Activated T-cell treated with anti-CD3 and anti-CD28 coated beads, Interleukin-2, amount 50 U/mL, for 48 hours (primary cell): ENCODE measurements at places on chromosomes 5 and 9.
A peak's percentile ranks its signal among the peaks of the same experiment; 100 is the strongest.

GRCh38 chr5:42974536-42974935 lies 65.6 kb downstream of the ANXA2R start:
- DNase-seq, result no peak

GRCh38 chr9:87076825-87077224 lies 129.5 kb upstream of the GAS1 start:
- no peak for DNase-seq

- no peak for DNase-seq
These were observed 189.8 kb downstream of the ARHGAP26 start for GRCh38 chr5:142959683-142960657.

DNA sequence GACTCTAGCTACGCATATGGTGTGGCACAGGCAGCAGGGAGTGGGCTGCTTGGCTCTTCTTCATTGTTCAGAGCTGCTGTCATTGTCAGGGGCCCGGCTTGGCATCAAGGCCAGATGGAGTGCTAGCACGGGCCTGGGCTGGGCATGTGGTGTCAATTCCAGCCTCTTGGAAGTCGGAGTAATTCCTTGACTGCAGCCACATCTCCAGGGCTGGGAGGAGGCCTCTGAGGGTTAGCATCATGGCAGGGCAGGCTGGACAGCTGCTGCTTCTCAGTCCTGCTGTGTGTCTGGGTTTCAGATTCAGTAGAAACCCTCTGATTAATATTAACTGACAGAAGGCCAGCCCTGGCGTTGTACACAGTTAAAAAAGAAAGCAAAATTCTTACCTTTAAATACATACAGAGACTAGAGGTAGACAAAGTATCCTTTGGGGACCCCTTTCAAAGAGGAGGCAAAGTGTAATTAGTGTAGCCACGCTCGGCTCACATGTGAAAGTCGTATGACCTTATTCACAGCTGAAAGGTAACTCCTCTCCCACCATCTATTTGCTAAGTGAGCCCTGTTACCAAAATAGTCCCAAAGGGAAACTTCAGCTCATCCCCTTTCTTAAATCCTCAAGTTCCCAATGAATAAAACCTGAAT lies 126.4 kb downstream of the DOCK2 start:
- no peak for DNase-seq

GRCh38 chr5:36944607-36945225 lies 68.1 kb downstream of the NIPBL start:
- no peak for DNase-seq

- DNase-seq, result peak; percentile 23
These were observed 152.3 kb downstream of the HSD17B3 start for GRCh38 chr9:96149533-96150280.

- no peak for DNase-seq
These were observed 82.1 kb upstream of the IL33 start for GRCh38 chr9:6133346-6134063.

DNA sequence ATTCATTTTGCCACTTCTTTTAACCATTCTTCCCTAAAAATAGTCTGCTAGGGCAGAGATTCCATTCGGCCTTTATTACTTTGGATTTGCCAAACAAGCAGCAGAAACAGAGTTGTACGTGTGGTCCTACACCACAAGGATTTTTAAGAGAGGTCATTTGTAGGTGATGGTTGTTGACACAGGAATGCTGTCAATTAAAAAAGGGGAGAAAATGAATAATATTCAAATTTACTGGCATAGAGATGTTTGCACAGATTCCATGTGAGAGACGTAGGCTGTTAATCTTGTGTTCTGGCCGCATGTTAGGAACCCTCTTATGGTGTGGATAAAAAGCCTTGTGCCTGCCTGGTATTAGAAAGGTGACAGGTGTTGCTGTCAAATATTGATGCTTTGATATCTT lies 34.9 kb downstream of the TRIO start:
- no peak for DNase-seq

DNA sequence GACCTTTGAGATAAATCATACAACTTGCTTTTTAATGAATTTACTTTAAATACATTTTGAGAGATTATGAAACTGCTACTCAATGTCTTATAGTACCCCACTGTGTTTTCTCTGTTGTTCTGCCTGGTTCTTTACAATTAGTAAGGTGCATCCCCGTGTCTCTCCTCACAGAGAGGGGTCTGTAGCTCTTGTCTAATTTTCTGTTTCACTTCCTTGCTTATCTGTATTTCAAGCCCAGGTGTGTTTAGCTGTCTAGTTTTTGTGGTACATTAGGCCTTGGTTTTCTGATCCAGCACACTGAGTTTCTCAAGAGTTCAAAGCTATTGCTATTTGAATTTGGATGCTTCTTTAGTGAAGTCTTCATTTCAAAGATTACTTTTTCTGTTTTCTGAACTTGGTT lies 105.1 kb downstream of the MAST4 start:
- no peak for DNase-seq

DNA sequence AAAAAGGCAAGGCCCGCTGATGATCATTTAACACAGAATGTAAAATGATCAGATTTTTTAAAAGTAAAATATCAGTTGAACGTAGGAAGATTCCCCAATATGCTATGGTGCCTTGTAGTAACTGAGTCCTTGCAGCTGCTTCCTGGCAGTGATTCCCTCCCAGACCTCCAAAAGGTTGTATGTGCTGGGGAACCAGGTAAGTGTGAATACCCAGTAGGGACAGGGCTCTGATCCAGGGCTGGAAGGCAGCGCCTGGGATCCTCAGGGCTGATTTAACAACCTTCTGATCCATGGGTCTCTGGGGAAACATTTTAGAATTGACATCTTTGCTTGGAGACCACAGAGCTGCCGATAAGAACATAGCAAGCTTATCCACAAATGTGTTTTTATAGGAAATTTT lies 76.7 kb upstream of the IL6ST start:
- DNase-seq, result no peak

- DNase-seq, result no peak
These were observed 6.2 kb downstream of the SURF2 start for GRCh38 chr9:133362359-133363044.

DNA sequence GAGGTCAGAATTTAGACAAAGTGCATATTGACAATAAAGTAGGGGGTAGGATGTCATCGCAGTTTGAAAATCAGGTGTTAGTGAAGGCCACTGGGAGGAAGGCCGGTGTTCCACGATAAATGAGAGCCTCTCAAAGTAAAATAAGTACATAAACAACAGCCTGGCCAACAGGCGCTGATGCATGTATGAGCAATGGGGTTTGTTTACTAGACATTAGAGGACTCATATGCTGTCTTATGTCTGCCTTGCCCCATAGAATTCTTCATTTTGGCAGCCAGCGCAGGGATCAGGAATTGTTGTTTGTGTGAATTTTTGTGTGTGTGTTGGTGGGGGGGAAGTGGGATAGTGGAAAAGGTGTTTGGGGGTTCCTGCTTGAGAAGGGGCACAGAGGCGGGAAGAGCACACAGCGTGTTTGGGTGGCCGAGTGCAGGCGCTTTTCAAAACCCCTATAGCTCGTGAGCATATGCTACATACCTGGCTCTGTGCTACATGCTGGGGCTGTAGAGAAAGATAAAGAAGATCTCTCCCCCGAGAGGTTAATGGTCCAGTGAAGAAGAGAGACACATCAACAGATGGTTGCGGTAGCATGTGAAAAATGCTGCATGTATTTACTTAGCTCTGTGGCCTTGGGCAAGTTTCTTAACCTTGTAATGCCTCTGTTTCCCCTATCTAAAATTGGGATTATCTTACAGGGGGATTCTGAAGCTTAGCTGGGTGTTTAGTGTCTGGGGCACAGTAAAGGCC lies 11.5 kb downstream of the SNX30 start:
- no peak for DNase-seq

DNA sequence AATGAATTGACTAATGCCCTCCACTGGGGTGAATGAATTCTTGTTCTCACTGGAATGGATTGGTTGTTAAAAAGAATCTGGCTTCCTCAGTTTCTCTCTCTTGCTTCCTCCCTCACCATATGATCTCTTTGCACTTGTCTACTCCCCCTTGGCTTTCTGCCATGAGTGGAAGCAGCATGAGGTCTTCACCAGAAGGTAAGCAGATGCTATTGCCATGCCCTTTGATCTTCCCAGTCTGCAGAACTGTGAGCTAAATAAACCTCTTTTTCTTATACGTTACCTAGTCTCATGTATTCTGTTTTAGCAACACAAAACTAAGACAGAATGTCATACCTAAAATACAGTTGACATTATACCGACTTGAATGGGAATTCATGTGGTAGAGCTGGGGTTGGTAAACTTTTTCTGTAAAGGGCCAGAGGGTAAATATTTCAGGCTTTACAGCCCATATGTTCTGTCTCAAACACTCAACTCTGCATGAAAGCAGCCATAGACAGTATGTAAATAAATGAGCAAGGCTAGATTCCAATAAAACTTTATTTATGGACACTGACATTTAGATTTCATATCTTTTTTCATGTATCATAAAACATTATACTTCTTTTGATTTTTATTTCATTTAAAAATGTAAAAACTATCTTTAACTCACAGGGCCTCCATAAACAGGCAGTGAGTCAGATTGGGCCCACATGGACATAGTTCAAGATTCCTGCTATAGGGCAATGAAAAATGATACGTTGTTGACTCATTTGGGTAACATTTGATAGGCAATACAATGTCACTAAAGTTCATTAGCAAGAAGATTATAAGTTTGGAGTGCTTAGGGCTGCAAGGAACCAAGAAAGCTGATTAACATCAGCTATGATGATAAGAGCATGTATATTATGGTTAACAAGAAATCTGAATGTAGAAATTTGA lies 79.4 kb upstream of the TLE4 start:
- no peak for DNase-seq

- DNase-seq, result no peak
These were observed 95.9 kb downstream of the CDH6 start for GRCh38 chr5:31289429-31289828.

DNA sequence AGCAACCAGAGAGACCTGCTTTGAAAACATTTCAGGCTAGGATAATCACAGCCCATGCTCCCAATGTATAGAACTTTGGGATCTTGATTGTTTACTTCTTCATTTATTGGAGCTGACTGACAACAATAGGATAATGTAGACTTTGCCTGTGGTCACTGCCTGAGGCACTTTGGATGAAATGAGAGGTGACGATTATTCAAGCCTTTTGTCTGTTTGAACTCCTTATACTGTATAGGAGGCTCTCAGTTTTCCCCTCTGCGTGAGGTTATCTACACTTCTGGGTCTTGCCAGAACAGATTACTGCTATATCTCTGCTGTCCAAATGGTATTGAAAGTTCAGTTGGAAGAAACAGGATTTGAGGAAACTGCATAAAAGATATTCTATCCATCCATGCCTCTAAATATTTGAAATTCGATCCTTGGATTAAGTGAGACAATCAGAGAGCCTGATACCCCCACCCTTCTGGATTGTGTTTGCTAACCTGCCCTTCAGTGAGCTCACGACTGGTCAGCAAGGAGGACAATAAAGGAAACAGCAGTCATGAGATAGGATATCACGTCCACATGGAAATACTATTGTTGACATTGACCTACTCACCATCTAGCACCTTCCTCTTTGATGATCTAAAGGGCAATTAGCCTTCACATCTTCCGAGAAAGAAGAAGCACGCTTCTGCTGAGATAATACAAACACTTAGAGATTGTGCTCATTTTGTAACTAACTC lies 98.1 kb downstream of the DOCK8 start:
- no peak for DNase-seq

DNA sequence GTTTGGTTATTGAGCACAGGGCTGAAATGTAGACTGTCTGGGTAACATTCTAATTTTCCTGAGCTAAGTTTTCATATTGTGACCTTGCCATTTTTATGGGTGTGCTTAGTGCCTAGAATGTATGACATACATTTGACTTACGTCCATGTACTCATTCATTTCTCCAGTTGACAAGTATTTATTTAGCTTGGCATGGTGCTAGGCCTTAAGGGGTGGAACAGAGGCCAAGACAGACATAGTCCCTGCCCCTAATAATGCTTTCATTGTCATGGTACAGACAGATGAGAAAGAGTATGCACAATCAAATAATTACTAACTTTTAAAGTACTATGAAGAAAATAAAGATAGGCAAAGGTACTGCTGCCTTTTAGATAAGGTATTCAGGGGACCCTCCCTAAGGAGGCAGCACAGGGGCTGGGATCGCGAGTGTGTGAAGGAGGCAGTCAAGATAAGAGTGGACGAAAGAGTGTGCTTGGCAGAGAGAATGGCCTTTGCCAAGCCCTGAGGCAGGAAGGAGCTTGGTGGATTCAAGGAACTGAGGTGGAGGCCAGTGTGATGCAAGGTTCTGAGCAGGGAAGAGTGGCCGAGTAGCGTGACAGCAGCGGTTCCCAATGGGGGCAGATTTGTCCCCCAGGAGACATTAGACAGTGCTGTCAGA lies 128.0 kb downstream of the PIP5K1B start:
- DNase-seq, result no peak

DNA sequence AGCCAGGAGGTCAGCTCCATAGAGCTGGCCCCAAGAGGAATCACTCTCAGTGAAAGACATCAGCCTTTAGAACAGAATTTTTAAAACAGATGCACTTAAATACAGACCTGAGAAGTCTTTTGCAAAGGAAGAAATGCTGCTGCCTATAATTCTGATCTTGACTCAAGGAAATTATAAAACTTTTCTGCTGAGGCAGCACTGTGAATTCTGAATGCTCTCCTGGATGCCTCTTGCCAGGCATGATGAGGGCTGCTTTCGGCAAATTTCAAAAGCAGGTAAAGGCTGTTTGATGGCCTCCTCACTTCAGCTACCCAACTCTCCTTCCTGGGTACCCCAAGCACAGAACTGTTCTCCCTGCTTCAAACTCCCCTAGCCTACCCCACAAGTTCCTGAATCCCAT lies 174.8 kb downstream of the CDK5RAP2 start:
- no peak for DNase-seq

- DNase-seq, result no peak
These were observed 101.6 kb downstream of the FOXD1 start for GRCh38 chr5:73346878-73347408.

- DNase-seq, result no peak
These were observed 210.1 kb downstream of the PAX5 start for GRCh38 chr9:36823934-36824333.

- DNase-seq, result no peak
These were observed 106.5 kb upstream of the DAB2 start for GRCh38 chr5:39531306-39531705.

- DNase-seq, result peak; percentile 56
These were observed 27.8 kb downstream of the PRLR start for GRCh38 chr5:35202319-35203111.

DNA sequence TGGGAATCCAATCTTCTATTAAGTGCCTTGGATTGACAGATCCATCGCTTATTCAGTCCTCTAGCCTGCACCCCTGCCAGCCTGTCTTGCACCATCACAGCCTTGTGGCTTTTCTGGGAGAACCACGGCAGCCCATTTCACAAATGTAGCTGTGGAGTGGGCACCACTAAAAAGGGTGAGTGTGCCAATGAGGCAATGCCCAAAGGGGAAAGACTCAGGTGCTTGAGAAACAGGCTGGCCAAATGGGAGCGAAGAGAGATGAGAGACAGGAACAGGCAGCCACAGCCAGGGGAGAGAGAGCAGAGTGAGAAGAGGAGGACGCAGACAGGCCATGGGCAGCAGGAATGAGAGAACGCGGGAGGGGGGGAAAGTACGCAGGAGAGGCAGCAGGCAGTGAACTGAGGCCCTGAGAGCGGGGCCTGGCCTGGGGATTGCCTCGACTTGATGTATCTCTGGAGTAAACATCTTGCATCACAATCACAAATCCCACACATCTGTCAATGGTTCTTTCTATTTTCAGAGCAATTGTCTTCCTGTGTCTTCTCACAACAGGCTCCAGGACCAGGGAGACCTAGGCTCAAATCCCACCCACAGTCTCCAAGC lies 173.1 kb downstream of the SYK start:
- no peak for DNase-seq

GRCh38 chr9:110131499-110131898 lies 76.5 kb downstream of the C9orf152 start:
- no peak for DNase-seq

GRCh38 chr5:141050622-141051520 lies at the start of gene PCDHB1:
TSS of gene PCDHB1 (plus strand) at chr5:141051374. CDS start at chr5:141051471, 97 bp downstream.
- no peak for DNase-seq
